ENCODE measurements at places on chromosomes 4 and X. TPM values are rescaled to one million over a fixed set of nuclear protein-coding genes. Genes with fewer than 3 reads are reported as not detected.

DNA sequence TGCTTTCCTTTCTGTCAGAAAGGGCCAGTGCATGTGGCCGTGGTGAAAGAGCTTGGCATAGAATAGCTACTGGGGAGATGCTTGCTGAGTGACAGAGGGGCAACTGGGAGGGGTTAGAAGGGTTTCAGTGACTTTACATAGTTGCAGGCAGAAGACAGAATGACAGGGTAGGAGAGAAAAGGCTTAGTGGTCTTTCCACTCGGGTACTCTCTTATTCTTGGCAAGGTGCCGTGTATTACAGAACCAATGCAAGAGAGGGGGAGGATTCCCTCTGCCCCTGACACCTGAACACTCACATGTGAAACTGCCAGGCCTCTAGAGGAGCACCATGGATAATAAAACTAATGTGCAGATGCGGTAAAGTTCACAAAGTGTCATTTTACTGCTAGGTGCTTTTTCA, 228.2 kb downstream of the MGST2 start:
- DNase-seq, result no peak

Gene AKAP14
- total RNA-seq, result not detected

Gene TRIML2
- total RNA-seq, result not detected

DNA sequence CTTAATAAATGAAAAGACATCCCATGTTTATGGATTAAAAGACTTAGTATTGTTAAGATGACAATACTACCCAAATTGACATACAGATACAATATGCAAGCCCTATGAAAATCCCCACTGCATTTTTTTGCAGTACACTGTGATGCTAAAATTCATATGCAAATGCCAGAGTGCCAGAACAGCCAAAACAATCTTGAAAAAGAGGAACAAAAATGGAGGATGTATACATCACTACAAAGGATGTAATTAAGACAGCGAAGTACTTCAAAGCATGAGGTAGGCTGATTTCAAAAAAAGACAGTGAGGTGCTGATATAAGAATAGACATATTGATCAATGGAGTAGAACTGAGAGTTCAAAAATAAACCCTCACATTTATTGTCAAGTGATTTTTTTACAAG, 47.3 kb downstream of the SATL1 start:
- DNase-seq, result no peak

GRCh38 chrX:36957425-36958328, 50.5 kb upstream of the FAM47C start:
- DNase-seq, result no peak

DNA sequence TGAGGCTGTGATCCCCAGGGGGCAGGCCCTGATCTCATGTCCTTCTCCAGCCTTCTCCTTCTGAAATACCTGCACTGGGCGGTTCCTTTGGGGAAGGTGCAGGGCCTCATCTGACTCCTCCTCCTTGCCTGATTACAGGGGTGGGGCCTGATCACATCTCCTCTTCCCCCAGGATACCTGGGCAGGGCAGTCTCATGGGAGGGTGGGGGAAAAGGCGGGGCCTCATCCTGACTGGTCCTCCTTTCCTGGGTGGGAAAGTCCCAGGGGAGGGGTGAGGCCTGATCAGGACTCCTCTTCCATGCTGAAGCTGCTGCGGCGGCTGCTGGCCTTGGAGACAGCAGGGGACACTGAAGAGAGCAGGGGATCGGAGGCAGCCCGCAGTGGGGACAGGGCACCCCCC, 13.3 kb downstream of the TFE3 start:
- no peak for DNase-seq

DNA sequence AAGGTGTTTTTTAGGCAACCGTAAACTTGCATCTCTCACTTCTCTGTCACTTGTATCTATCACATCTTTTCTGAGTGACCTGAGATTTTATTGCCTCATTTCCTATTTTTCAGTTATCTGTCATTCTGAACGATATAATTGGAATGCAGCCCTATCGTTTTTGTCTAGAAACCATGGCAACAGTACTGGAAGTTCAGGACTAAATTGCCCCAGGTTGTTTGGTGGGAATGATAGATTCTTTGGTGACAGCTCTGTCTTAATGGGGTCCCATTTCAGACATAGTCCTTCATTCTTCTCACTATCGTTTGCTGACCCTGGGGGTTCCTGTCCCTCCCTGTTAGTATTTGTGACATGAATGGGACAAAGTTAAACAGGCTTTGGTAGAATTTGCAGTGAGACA, 267.7 kb upstream of the GALNT7 start:
- DNase-seq, result no peak

Gene ZNF674
- total RNA-seq, result 2.4 TPM

- no peak for DNase-seq
Measured at GRCh38 chr4:162874748-162875147, 291.9 kb downstream of the NAF1 start.

DNA sequence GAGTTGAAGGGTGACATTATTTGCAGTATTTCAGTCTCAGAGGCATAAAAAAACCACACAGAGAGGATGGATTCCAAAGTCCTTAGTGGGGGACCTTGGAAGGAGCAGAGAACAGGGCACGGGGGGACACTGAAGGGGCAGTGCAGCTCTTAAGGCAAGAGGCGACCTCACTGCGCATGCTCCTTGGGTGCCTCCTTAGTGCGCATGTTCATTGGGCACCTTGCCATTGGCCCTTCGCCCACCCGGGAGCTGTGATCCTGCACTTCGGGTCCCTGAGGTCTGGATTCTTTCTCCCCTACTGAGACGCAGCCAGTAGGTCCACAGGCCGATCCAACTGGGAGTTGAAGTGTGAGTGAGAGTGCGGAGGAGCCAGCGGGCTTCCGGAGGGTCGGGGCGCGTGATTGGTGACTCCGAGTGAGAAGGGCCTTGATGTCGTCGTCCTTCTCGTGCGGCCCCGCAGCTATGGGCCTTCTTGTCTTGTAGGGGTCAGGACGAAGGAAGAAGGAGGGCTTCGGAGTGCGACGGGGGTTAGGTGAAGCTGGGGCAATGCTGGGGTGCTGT, at the start of gene XAGE5:
Gene XAGE5 (plus strand): TSS at position 223 of the 561 bp plus-strand sequence. CDS start 1,280 bp downstream, outside the sequence.
- DNase-seq, result no peak

Gene POLN
- 1.3 TPM for total RNA-seq

DNA sequence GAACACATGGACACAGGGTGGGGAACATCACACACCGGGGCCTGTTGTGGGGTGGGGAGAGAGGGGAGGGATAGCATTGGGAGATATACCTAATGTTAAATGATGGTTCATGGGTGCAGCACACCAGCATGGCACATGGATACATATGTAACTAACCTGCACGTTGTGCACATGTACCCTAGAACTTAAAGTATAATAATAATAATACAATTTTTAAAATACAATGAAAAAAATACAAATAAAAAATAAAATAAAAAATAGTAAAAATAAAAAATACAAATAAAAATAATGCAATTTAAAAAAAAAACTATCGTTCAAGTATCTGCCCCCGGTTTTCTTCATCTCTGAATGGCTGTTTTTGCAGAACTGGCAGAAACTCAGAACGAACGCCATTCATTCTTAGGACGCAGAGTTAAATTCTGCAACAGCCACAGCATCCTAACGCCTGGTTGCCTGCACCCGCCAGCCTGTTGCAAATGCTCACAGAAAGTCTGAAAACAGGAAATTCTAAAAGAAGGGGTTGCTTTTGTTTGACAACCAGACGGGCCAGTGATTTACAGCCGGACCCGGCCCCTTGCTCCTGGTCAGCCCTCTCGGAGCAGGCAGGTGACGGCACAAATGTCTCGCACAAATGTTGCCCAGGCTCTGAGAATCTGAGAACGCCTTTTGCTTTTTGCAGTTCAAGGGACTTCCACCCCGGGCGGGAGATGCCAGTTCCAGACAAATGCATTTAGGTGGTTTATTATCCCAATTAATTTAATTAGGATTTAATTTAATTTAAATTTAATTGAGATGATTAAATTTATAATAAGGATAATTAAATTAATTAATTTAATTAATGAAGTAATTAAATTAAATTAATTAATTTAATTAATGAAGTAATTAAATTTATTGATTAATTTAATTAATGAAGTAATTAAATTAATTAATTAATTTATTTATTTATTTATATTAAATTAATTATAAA, 47.8 kb downstream of the CRLF2 start:
- DNase-seq, result no peak

DNA sequence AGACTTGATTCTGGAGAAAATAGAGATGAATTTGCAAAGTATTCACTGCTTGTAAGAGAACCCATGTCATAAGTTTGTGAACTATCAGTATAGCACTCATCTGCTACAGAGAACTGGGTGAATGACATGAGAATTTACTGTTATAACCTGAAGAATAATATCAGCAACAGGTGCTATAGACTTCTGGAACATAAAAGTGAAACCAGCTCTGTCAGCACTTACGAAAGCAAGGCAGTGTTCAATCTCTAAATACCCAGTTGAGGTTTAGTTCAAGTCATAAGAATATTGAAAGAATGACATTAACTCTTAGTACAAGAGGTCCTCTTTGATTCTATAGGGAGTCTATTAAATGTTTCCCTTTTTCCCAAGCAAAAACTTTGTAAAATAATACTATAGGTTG, 232.9 kb upstream of the ANKRD50 start:
- no peak for DNase-seq

Gene CNGA1
- total RNA-seq, result 0.24 TPM

DNA sequence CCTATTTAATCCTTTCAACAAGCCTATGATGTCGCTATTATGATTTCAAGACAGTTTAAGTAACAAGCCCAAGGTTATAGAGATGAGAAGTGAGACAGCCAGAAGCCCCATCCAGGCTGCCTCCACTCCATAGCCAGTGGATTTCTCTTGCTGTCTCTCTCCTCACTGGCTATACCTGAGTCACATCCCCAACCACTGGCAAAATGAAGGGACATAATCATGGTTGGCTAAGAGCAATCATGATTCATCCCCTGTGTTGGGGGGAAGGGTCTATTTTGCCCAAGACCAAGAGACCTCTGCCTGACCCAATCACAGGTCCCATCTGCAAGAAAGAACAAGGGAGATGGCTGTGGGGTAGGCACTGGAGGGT, 334.9 kb upstream of the GATB start:
- DNase-seq, result no peak

Gene ALB
- not detected for total RNA-seq

DNA sequence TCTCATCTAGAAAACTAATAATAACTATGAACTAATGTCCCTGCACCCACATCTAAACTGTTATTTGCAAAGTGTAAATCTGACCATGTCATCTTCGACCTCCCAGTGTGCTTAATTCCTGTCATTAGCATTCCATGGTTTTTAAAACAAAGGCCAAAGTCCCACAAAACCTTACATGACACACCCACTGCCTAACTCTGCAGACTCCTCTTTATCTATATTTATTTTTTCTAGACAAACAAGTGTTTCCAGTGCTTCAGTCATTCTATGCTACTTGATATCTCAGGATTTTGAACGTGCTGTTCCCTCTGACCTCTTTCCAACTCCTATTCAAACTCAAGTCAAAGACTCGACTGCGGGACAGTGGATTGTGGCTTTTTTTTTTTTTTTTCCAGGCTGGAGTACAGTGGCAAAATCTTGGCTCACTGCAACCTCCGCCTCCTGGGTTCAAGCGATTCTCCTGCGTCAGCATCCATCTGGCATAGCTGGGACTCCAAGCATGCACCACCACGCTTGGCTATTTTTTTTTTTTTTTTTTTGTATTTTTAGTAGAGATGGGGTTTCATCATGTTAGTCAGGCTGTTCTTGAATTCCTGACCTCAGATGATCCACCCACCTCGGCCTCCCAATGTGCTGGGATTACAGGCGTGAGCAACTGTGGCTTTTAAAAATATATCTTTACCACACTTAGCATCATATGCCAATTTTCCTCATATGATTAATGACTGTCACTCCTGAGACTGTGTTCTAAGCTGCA, 1511.0 kb downstream of the ARAP2 start:
- no peak for DNase-seq

DNA sequence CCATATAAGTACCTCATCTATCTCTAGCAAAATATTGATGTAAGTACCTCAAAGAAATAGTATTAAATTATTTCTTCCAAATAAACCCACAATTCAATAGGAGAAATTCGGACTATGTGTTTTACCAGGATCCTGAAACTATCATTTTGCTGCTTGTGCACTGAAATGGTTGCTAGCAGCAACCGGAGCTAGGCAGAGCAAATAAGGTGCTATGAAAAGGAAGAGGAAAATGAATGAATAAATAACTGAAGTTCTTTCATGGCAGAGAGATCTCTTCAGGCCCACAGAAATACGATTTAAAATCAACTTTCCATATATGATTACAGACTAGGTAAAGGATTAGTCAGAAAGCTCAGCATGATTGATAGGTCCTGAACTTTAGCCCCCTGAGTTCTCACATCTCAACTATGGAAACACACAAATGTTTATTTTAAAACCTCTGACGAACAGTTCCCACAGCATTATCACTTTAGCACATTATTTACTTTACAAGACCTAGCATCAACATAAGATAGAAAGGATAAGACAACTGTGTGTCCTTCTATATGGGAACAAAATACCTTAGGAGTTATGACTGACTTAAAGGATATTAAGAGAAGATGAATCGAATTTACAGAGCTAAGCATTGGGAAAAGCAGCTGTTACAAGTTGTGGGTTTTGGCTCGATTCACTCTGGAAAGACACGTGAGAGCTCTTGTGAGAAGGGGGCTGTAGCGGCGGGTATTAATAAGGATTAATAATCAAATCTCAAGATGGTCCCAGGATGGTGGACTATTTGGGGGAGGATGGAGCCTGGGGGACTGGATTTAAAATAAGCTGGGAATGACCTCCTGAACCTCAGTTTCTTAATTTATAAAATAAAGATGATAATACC, 104.3 kb downstream of the CORIN start:
- DNase-seq, result no peak

DNA sequence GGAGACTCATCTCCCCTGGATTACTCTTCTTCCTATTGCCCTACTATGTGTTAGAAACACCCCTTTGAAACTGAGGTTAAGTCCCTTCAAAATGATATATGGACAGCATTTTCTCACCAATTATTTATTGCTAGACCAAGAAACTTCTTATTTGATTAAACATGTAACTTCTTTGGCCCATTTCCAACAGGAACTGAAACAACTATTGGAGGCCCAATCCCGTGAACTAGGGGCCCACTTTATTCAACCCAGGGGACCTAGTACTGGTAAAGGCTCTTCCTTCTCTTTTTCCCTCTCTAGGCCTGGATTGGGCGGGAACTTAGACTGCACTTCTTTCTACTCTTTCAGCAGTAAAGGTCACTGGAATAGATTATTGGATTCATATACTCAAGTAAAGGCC, 16.7 kb upstream of the COL25A1 start:
- DNase-seq, result no peak

Gene ZNF711
- total RNA-seq, result 3.7 TPM

Gene SLITRK4
- 1.3 TPM for total RNA-seq

Gene ETDB
- total RNA-seq, result not detected

Gene ASB5
- 3.7 TPM for total RNA-seq

GRCh38 chr4:151314479-151314878, 10.9 kb downstream of the SH3D19 start:
- no peak for DNase-seq

- no peak for DNase-seq
Measured at GRCh38 chr4:26325191-26325590, 4.4 kb downstream of the RBPJ start.

- no peak for DNase-seq
Measured at GRCh38 chr4:2395584-2395983, 22.9 kb downstream of the ZFYVE28 start.

DNA sequence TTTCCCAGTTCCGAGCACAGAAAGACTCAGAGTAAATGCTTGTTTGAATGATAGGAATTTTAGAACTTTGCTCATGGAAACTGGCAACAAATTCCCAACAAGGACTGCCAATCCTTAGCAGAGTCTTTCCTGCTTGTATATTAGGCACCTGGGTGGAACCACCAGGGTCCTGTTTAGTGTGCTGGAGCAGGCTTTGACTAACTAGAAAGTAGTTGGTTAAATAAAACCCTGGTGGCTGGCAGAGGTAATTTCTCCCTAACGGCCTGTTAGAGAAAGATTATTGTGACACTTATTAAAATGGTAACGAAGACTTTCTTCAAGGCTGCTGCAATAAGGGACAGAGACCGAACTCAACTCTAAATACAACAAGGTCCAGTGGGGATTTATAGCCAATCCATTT, 103.6 kb upstream of the TEX13D start:
- DNase-seq, result no peak
